ENCODE measurements at places on chromosomes 7 and 10.

DNA sequence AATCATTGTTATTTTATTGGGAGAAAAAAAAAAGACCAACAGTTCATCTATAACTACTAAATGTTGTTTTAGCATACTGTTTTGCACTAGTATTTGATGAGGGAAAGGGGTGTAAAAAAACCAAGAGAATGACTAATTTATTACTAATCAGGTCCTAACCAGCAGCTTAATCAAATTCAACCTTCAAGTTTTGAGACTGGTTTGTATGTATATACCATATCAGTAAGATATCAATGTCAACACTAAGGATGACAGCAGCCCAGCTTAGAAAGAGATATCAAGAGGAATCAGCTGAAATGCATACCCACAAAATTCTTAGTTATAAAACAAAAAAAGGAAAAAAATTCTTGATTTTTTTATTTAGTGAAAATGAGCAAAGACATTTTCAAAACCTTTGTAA, 122.6 kb downstream of the KMT2C start:
- DNase-seq: no peak

DNA sequence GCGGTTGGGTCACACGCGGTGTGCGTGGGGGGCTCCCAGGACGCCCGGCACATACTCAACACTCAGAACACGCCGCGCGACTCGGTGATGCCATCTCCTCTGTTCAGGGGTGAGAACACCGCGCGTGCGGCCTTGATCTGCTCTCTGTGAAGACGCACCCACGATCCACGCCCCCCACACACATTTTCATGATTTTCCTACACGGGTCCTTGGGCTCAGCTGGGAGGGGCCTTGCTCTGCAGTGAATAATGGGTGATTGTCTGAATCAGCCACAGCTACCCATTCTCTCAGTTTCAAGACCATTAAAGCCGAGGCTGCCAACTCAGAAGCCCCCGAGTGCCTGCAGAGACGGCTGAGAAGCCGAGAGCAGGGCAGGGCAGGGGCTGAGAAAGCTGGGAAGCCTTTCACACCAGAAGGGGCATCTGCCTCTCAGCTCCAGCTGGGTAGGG, 54.3 kb upstream of the PDGFA start:
- DNase-seq: no peak

DNA sequence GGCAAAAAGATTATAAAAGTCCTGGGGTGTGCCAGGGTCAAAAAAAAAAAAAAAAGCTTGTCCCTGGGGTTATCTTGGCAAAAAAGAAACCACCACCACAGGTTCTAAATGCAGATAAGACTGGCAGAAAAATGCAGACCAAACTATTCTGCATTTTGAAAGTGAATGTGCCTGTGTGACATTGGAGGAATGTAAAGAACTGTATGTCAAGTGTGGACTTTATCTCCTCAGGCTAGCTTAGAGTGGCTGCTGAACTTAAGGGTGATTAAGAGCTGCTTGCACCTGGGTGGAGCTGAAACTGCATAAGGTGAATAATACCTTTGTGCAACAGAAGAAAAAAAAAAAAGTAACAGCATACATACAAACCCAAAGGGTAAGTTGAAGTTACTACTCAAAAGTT, 1.3 kb upstream of the NAPEPLD start:
- DNase-seq: no peak

DNA sequence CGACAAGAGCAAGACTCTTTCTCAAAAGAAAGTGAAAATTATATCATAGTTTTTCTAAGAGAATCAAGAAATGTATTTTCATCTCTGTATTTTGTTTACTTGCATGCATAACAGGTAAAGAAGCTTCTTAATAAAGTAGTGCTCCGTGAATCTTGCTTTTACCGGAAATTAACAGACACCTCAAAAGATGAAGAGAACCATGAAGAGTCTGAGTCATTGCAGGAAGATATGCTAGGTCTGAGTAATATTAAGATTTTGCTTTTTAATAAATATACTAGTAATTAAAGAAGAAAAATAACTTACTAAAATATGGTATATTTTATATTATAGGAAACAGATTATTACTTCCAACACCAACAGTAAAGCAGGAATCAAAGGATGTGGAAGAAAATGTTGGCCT, 39.5 kb upstream of the STOX1 start:
- DNase-seq: no peak

GRCh38 chr10:23419655-23420329, 19.1 kb upstream of the OTUD1 start:
- DNase-seq: no peak

DNA sequence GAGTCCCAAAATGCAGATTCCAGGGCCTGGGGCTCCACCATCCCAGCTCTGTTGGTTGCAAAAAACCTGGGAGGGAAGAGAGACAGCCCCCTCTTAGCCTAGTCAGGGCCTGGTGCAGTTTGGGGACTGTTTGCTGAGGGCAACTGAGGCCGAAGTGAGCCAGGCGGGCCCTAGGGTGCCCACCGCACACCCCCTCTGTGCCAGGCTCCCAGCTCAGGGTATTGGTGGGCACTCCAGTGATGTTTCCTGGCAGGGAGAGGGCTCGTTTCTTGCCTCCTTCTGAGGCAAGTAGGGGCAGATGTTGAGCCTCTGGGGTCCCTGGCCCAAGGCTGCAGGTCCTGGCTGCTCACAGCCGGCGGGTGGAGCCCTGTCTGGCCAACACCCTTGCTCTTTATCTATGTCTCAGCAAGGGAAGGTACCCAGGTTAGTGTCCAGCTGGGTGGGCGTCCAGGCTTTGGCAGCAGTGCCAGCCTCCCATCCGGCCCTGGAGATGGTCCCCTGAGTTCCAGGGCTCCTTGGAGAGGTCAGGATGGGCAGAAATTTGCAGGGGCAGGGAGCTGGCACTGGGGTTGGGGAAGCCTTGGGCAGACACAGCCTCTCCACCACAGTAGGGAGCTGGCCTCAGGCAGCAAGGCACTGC, 37.8 kb downstream of the KCTD7 start:
- DNase-seq: no peak

- DNase-seq: no peak
Observed at GRCh38 chr7:155263581-155264143, 34.0 kb upstream of the INSIG1 start.

DNA sequence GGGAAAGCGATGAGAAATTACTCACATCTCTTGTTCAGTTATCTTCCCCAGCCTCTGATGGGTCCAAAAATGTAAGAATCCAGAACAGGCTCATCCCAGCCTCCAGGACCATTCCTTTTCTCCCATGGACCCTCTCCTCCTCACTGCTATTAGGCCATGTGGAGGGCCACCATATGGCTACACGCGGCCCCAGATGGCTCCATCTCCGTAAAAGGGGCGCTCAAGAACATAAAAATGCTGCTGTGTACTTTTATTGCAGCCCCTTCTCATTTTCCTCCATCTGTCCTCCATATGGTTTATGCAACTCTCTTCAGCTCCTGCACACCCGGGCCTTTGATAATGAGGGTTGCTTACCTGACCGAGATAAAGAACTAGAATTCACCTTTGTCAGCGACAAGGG, 166.2 kb downstream of the RAPGEF5 start:
- no peak for DNase-seq

- no peak for DNase-seq
Observed at GRCh38 chr10:113922787-113923570, 68.5 kb downstream of the NHLRC2 start.

DNA sequence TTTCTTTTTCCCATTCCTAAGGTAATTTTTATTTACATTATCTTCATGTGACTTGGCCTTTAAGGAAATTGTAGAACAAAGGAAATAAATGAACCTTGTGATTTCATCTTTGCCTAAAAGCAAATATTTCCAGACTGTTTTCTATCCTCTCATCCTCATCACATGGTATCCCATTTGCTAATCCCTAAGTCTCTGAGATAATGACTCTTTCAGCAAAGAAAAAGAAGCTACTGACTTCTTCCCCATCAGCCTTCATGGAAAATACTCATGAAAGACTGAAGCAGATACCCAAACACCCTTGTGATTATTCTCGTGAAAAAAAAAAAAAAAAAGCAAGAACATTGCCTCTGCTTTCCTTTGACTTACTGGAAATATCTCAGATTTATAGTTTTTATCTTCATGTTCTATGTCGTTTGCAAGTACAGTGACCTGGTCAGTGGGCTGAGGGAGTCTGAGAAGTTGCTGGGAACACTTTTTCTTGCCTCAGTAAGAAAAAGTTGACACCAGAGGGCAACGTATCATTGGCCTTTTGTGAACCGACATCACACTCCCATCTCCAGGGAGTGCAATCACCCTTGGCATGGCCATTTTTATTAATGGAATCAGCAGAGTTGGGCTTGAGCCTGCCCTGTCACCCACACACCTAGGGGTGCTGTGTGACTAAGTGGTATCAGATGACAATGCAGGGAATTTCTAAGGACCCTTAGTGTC, 246.0 kb upstream of the KMT2E start:
- no peak for DNase-seq

DNA sequence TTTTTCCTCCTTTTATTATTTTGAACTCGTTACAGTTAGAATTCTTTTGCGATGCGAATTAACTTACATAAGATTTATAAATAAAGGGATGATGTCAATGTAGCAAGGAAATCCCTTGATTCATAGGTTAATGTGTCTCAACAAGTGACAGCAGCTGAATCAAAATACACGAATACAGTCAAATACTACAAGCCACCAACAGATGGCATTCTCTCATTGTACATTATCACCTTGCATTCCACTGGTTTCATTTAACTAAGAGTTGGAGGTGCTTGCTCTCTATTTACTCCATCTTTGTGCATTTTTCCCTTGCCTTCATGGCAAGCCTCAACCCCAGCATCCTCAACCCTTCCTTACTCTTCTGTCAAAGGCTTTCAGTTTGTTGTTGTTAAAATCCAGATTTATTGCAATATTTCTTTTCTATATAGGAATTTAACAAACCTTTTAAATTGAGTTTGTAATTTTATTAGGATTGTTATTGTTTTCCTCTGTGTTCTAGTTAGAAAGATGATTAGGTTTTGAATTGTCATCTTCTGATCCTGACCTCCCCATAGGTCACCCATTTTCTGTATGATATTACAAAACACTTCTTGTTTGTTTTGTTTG, 78.3 kb downstream of the SLC25A40 start:
- no peak for DNase-seq

DNA sequence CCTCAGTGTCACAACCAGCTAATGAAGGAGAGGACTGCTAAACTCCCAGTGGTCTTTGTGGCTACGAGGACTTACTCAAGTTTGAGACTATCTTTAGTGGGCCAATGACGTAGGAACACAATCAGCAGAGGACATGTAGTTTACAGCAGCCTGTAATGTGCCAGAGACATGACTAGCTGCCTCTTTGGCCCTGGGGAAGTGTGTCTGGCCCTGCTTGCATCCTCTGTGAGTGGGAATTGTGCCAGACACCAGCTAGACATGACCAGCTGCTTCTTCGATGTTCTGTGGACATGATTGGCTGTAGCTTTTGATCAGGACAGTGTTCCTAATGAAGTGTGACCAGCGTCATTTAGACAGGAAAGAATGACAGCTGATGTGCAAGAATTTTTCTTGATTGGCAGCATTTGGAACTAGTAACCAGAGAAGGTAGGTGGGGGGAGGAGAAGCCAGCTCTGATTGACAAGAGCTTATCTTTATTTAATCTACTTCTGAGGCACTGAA, 141.7 kb downstream of the AUTS2 start:
- DNase-seq: no peak

- DNase-seq: no peak
Observed at GRCh38 chr10:13658264-13658663, 71.5 kb downstream of the PRPF18 start.

DNA sequence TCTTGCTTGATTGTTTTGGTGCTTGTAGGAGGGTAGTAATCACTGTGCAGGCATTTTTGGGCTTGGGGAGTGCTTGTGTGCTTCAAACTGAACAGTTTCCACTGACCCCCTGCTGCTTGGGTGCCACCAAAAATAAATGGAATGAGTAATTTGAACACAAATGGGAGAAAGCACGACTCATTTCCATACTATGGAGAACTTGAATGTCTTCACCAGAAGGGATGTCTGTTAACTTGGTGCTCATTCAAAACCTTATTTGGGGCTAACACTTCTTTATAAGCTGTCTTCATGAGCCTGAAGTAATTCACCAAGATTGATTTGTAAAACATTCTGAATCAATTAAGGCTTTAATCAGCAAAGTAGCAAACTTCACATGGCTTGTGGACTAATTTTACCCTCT, 560.3 kb downstream of the SDK1 start:
- no peak for DNase-seq

DNA sequence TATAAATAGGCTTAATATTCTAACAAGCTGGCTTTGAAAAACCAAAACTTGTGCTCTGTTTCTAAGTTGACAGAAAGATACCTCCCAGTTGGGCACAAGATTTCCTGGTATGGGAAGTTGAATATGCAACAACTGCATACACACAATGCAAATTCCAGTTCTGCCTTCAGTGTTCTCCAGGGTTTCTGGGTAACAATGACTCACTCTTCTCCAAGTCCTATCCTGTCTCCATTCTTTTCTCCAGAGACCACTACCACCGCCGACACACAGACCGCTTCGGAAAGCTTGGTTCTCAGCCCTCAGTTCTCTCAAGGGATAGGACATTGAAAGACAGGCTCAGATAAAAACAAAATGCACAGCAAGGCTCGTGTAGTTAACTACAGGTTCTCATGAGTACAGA, 12.2 kb downstream of the PDE1C start:
- no peak for DNase-seq

DNA sequence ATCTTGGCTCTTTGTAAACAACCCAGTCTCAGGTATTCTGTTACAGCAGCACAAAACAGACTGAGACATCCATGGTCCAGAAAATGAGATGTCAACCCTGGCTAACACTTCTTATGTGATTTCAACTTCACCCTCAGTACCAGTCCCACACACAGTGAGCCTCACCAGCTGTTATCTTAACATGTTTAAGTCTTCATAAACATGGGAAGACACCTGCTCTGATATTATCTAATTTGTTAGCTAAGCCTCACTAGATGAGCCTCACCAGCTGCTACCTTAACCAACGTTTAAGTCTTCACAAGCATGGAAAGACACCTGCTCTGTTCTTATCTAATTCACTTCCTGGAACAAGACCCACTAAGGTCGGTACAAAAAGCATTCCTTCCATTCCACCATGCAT, 130.8 kb downstream of the CALN1 start:
- DNase-seq: no peak

DNA sequence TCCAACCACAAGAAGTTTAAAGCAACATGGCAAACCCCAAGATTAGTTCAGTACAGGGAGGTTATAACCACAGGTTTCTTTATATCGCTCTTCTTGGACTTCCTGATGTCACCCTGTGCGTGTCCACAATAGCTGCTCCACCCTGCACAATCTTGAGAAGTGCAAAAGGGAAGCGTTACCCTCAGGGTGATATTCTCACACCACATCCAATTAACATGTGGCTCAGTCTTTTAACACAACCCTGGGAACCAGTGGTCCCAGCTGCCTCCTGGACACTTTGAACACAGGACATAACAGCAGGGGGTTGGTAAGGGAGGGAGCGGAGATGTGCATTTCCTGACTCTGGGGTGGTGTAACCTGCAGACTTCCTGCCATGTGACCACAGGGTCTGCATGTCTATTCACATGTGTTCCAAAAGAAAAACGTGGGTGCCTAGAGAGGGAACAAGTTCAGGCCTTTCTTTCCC, 64.6 kb downstream of the GSAP start:
- peak; percentile 6 for DNase-seq

- no peak for DNase-seq
Observed at GRCh38 chr7:93178213-93178612, 30.0 kb upstream of the SAMD9L start.

GRCh38 chr10:20593649-20594048, 303.5 kb downstream of the NEBL start:
- no peak for DNase-seq

- no peak for DNase-seq
Observed at GRCh38 chr7:4436361-4436895, 245.7 kb upstream of the FOXK1 start.
